Stimulated activated CD8-positive, alpha-beta memory T cell treated with anti-CD3 and anti-CD28 coated beads, Interleukin-2, amount 100 ng/mL, for 48 hours (primary cell): ENCODE measurements at places on chromosomes 2 and 18.

- no peak for DNase-seq
Measured at GRCh38 chr2:821546-821945, 129.1 kb upstream of the SNTG2 start.

- no peak for DNase-seq
Measured at GRCh38 chr18:59040770-59041148, 98.9 kb upstream of the SEC11C start.

DNA sequence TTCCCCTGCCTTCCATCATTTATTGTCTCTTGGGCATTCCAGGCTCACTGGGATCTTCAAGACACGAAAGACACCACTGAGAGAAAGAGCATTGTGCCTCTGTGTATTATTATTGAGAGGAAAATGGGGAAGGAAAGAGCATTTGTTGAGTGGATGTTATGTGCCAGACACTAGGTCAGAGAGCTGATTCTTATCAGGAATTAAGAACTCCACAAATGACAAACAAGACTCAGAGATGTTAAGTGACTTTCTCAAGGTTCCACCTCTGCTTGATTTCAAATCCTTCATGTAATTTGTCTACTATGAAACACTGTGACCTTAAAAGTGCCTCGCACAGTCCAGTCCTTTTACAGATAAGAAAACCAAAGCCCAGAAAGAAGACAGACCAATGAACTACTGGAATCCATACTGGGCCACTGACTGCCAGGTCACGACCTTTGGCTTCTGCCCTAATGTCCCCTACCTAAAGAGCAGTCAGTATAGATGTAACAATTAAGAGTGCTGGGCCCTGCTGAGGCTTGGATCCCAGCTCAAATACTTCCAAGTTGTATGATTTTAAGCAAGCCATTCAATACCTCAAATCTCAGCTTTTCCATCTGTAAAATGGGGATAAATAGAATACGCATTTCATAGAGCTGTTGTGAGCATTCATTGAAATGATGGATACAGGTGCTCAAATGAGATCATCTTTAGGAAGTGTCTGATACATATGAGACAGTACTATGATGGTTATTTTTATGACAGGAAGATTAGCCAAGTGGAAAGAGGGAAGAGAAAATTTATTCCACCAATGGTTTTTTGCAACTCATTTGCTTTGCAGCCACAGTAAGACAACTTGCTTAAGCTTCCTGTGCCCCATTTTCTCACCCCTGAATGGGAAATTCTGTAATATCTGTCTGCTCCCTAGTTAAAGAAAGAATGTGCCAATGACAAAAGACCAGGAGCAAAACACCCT lies 10.9 kb downstream of the KLF7 start:
- DNase-seq: no peak

- DNase-seq: no peak
Measured at GRCh38 chr2:128341621-128342020, 23.0 kb upstream of the HS6ST1 start.

DNA sequence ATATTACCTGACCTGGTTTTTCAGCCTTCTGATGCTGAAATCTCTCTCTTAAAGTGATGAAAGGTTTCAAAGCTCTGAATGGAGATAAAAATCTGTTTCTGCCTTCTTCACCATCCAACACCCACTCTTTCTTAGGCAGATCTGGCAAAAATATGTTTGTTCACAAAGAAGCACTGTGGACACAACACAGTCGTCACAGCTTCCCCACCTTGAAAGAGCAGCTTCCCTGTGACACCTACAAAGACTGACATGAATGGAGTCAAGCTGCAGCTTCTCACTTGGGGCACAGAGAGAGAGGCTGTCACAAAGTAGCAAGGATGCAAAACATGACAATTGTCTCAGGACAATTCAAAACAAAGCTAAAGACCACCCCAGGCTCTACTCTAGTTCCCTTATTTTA lies 86.5 kb downstream of the ICOS start:
- DNase-seq: no peak

DNA sequence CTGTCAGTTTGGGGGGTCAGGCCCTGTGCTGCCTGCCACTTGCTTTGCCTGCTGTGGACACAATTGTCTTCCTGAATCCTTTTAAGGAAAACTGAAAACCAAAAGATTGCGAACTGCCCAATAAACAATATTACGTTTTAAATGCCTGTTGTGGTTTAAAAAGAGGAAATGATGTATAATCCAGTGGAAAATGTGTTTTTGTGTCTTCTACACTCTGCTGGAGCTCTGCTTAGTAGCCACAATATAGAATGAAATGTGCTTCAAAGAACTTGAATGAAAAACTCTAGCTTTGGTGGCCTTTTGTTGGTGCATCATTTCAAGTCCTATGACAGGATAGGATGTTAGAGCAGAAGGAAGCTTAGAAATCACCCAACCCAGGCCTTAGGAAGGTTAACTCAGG lies 23.2 kb upstream of the CABYR start:
- DNase-seq: no peak

- no peak for DNase-seq
Measured at GRCh38 chr2:4101936-4102335, 398.6 kb downstream of the DCDC2C start.

DNA sequence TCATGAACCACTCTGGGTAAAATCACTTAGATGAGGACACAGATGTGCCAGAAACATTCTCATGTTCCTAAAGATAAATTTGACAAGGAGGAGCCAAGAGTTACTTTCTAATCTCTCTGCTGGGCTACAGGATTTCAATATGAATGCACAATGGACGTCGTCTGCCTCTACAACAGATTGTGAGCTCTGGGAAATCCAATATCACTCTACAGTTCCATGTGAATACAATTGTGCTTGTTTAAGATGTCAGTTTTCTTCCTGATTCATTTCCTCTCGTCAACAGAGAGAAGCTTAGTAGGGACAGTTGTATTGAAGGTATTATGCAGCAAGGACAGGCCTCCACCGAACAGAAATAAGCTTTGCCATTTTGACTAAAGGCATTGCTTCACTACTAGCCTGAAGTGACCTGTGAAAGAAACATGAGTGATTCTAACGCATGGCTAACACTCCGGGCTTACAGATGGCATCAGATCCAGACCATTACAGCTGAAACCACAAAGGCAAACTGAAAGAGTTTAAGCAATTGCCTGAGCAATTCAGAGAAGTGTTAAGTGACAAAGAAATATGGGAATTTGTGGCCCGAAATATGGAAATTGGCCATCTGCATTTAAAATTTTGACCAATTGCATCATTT lies 1591.5 kb downstream of the LRP1B start:
- no peak for DNase-seq

DNA sequence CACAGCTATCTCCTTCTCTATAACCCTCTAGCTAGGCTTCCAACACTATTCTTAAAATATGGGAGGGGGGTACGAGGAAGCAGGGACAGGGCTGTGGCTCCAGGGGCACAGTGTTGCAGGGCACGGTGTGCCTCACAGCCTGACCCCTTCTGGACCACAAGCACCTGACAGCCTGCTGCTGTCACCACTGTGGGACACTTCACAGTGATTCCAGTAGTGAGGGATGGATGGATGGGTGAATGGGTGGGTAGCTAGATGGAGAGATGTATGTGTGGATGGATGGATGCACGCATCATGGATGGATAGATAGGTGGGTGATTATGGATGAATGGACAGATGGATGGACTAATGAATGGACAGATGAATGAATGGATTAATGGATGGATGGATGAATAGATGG lies 21.6 kb downstream of the PXDN start:
- DNase-seq: no peak

GRCh38 chr2:38934742-38935141 lies 45.1 kb downstream of the ARHGEF33 start:
- no peak for DNase-seq

DNA sequence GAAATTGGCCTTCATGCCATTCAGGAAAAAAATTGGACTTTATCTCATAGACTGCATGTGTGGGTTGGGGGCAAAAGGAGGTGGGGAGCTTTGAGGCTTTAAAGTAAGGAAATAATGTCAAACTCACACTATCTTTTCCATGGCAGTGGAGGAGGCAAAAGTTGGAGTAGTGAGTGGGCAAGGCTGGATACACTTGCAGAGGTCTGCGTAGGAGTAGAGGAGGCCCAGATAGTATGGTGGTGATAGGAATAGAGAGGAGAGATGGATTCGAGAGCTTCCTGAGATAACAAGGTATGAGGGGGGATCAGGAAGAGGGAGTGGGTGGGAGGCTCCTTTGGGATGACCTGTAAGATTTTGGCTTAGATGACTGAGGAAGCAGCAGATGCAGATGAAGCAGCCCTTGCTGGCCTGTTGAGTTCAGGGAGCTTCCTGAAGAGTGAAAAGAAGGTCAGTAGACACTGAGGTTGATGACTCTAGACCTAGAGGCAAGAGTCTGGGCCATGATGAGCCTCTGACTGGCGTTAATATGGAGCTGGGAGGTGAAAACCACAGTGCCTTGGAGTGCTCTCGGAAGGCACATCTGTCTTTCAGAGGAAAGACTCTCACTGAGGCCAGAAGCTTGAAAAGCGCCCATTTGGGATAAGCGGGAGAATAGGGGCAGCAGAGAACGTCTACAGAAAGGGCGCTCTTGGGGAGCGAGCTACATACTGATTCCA lies 5.8 kb downstream of the UNC50 start:
- DNase-seq: no peak

- no peak for DNase-seq
Measured at GRCh38 chr2:99643787-99644418, 154.1 kb upstream of the REV1 start.

GRCh38 chr18:50569930-50570329 lies 10.0 kb downstream of the MAPK4 start:
- DNase-seq: no peak

GRCh38 chr2:221517696-221518151 lies 54.4 kb downstream of the EPHA4 start:
- DNase-seq: peak; percentile 46

DNA sequence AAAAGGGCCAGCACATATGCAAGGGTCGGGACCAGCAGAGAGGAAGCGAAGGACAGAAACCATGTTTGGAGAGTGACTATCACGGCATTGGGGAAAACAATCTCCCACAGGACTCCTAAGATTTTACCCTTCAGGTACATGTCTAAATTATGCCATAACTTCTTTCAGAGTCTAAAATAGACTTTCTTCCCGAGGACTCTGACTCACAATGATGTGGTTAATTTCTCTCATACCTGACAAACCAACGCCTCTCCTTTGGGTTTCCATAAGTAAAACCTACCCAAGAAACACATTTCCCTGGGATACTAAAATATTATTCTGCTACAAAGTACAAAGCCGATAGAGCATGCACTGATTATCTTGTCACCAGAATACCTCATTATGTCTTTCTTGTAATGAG lies 127.8 kb upstream of the NETO1 start:
- DNase-seq: no peak

GRCh38 chr2:52084759-52085158 lies 1052.8 kb upstream of the NRXN1 start:
- DNase-seq: no peak

DNA sequence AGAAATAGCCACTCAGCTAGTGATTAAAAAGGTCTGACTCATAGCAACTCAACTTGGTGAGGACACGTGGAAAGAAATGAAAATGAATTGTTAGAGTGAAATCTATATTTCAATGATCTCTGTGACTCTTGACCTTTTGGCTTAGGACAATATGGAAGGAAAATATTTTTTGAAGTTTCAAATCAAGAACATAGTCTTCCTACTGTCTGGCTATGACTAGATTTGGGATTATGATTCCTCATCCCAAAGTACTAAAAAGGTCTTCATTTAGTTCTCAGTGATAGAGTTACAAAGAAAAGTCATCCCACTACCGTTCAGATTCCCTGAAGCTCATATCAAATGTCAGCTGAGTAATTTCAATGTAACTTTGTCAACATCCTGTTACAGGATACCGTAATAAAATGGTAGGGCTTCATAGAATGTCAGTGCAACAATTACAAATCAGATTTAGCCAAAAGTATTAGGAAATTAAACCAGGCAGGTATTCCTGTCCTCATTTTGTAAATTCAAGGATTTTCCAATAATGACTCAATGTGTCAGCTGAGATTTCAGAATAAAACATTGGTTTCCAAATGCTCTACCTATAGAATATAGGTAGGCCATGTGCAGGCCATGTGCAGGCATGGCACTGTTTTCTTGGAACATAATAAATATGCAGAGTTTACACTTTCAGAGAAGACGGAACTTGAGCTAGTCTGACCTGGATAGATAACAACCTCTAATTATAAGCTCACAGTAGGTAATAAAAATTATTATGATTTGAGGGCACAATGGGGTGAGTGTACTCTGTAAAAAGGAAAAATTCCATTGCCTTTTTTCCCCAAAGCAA lies 36.0 kb downstream of the ANKRD29 start:
- DNase-seq: no peak

GRCh38 chr2:154452906-154453493 lies 245.5 kb upstream of the KCNJ3 start:
- DNase-seq: no peak

- no peak for DNase-seq
Measured at GRCh38 chr2:174688079-174688478, 76.2 kb downstream of the CHRNA1 start.

- peak; percentile 9 for DNase-seq
Measured at GRCh38 chr2:65431421-65432226, 775 bp downstream of the SPRED2 start.

GRCh38 chr2:133726973-133727372 lies 158.7 kb upstream of the NCKAP5 start:
- no peak for DNase-seq

DNA sequence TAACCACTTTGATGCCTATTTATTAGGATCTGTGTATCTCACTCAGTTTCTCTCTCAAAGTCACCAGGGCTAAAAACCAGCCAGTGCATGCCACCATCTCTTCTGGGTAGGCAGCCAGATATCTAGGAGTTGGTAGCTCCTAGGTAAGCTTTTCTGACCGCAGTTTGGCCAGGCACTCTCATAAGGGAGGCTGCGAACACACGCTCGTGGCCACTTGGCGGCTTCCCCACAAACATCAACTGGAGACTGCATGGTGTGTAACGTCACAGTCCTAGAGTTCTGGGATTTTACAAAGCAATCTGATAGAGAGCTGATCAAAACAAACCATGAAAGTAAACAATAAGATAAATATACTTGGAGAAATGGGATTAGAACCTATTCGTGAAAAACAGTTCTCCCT lies 424.3 kb upstream of the ACVR2A start:
- DNase-seq: no peak

GRCh38 chr2:174666845-174667244 lies 69.2 kb upstream of the WIPF1 start:
- no peak for DNase-seq

DNA sequence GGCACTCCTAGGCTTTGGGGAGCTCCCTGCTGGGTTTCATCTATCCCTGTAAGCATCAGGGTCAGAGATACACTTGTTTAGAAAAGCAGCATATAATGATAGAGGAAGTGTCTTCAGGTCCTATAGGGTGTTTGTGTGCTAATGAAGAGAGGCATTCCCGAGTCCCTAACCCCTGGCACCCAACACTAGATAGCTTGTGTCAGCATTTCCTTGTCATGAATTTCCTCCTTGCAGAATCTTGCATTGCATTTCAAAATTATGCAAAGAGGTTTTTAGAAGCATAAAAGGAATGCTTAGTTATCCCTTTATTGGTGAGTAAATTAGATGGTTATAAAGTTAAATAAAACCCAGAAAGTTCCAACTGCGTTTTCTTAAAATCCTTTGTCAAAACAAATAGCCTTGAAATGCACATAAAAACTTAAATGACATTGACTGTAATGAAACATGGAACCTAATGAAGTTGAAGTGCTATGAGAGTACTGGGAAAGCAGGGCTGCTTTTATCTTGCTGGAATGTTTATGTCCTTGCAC lies 63.7 kb upstream of the LHCGR start:
- no peak for DNase-seq
